ENCODE measurements at places on chromosomes 7 and 10. TPM values are rescaled to one million over a fixed set of nuclear protein-coding genes. Genes with fewer than 3 reads are reported as not detected.

- no peak for DNase-seq
Observed at GRCh38 chr7:98628418-98628817, 11.3 kb downstream of the NPTX2 start.

Gene MARVELD1
- total RNA-seq, result 36.9 TPM

Gene NUTM2E
- total RNA-seq, result 0.15 TPM

GRCh38 chr10:86190291-86190690 lies 176.3 kb downstream of the GRID1 start:
- no peak for DNase-seq

DNA sequence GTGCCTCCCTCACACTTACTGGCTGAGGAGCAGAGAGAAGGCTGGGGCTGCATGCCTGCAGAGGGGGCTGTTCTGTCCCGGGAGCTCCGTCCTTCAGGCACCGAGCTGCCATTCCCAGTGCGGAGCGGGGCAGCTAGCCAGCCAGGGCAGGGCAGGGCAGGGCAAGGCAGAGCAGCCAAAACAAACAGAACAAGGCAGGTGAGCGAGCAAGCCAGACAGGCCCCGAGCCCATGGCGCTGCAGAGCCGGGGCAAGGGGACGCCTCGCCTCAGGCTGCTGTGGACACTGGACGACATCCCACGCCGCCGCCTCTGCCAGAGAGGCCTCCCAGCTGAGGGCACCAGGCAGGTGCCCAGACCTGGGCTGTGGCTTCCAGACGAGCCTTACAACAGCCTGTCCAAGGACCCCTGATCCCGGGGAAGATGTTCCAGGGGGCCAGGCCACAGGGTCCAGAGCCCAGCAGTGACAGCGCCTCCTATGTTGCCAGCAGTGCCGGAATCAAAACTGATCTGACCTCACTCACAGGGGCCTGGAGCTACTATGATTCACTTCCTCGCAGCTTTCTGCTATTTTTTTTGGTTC lies 8.2 kb upstream of the NDST2 start:
- peak; percentile 46 for DNase-seq

DNA sequence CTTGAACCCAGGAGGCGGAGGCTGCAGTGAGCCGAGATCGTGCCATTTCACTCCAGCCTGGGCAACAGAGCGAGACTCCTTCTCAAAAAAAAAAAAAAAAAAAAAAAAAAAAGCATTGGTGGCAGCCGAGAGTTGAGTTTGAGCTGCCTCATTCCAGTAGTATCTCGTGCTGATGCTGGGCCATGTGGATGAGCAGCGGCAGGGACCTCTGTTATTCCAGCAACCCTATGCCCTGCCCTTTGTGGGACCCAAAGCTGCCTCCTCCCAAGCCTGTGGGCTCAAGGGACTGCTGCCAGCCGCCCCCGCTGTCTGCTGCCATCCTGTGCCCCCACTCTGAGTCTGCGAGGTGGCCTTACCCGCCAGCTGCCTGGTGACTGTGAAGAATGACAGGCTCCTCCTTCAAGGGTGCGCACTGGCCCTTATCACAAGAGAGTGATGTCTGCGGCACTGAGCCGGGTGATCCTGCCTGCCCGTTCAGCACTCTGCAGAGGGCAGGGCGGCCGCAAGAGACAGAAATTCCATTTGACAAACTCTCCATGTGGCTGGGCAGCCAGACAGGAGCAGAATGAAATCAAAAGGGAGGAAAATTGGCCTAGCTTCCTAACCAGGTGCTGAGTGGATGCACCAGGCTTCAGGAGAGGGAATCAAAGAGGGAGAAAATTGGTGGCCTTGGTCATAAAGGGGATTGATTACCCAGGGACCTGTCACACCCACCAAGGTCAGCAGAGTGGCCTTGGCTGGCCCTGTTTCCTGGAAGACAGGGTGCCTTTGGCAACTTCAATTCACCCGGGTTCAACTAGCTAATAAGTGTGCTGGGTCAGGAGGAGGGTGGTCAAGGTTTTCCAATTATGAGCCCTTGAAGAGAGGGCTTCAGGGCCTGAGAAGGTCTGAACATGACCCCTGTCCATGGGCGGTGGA lies 65.3 kb upstream of the ZMIZ1 start:
- no peak for DNase-seq

Gene PGAM2
- total RNA-seq, result 2.4 TPM

Gene ZNF503
- 0.39 TPM for total RNA-seq
